Muscle of leg (tissue), 16 donors: ENCODE measurements at places on chromosomes 13 and 19. TPM values are rescaled to one million over a fixed set of nuclear protein-coding genes. Genes with fewer than 3 reads are reported as not detected.

The ZSCAN5B gene
- total RNA-seq: 0.09 TPM

The SERTM1 gene
- 1.6 TPM for total RNA-seq

The ZNF85 gene
- total RNA-seq: 12.4 TPM

The MAST3 gene
- total RNA-seq: 3.4 TPM

The PGLYRP1 gene
- total RNA-seq: 0.27 TPM
